WTC11 (cell line): ENCODE measurements at places on chromosomes 13 and 19. TPM values are rescaled to one million over a fixed set of nuclear protein-coding genes. Genes with fewer than 3 reads are reported as not detected.

The IZUMO2 gene
- 1.0 to 3.5 TPM (median 2.4 TPM) in 3 replicates for total RNA-seq

- no peak for DNase-seq
These were observed 46.5 kb downstream of the RFX2 start for GRCh38 chr19:6063576-6064335.

DNA sequence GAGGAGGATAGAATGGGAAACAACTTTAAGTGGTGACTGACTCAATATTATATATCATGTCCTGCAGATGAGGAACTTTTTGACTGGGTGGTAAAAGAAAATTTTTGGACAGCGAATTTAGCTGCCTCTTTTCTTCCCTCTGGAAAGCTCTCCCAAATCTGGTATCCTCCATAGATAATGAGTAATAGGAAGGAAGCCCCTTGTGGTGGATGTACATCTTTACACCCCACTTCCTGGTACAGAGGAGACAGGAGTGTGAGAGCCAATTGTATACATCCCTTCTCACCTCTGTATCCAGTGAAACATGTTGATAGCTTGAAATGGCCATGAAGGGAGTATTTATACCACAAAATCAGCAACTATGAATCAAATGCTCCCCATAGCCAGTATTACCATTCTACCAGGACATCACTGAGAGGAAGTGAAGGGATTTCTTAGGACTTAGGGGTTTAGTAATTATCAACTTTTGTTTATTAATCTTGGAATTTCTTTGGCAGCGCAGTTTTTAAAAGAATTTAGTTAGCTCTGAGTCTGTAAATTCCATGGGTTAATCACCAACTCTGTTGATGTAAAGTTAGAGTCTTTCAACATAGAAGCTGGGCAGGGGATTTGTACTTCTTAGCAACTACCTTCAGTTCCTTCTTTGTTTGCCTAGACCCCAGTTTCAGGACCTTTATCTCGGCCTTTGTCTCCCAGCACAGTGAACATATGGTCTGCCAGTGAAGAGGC is 17.0 kb upstream of the TDRD3 start:
- DNase-seq, result no peak

GRCh38 chr19:39401070-39401548 is 5.5 kb upstream of the ZFP36 start:
- no peak for DNase-seq

GRCh38 chr13:27962982-27963381 is 6.1 kb downstream of the CDX2 start:
- DNase-seq, result no peak

DNA sequence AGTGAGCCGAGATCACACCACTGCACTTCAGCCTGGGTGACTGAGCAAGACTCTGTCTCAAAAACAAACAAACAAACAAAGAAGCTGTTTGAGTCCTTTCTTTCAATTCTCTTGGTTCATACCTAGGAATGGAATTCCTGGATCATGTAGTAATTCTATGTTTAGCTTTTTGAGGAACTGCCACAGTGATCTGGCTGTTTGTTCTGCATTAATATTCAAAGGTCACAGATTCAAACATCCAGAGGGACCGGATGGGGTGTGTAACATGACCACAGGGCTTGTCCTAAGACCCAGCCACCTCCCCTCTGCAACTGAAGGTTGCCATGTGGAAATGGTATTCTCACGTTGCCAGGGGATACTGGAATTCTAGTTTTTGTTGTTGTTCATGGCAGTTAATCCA is 10.2 kb downstream of the COLGALT1 start:
- no peak for DNase-seq

The S1PR4 gene
- total RNA-seq, result 0.27 to 0.37 TPM (median 0.28 TPM) in 3 replicates

The DKKL1 gene
- 2.4 to 3.0 TPM (median 2.9 TPM) in 3 replicates for total RNA-seq

DNA sequence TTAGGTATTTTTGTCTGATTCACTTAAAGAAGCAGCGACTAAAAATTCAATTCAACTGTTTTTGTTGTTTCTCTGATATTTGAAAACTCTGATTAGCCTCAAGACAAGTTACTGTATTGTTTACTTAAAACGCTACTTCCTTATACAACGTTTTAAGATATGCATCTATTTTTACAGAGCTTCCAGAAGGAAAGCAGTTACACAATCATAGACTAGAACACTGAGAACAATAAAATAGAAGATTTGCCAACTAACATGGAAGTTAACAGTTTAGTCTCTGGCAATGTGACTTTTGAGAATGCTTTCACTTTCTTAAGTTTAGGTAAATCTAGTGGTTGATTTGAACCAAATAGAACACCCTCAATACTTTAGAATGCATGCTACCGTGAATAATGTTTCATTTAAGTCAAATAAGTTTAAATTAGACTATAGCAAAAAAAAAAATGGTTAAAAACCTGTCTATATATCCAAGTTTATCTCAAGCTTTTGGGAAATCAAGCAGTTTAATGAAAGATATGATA is 614.8 kb downstream of the DACH1 start:
- no peak for DNase-seq

The ZNF302 gene
- 23.5 to 26.3 TPM (median 24.6 TPM) in 3 replicates for total RNA-seq

- no peak for DNase-seq
These were observed 303.5 kb downstream of the TBC1D4 start for GRCh38 chr13:75178436-75178835.

The KLK3 gene
- 0.13 to 0.25 TPM (median 0.16 TPM) in 3 replicates for total RNA-seq

DNA sequence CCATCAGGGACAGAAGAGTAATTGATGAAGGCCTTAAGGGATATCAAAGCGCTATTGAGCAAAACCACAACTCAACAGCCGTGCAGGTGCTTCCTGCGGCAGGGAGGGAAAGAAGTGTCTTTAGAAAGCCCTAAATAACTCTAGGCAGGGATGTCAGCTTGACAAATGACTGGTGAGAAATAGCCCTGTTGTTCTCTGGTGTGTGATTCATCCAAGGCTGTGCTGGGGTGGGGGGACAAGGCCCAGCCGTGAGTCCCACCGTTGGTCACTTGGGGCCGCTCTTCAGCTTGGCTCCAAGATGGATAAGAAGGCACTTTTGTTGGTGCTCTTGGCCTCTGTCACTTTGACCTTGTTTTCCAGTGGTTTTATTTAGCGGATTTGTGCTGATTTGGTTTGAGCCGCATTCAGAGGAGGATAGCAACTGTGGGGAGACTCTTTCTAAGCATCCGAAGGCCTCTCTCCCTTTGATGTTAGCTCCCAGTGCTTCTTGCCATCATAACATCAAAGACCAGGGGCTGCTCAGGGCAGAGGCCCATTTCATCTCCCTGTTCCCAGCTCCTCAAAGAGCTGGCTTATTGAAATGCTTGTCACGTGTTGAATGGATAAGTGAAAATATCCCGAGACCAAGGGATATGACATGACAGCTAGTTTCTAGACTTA is 130.3 kb upstream of the SERP2 start:
- DNase-seq, result peak; percentile 67

DNA sequence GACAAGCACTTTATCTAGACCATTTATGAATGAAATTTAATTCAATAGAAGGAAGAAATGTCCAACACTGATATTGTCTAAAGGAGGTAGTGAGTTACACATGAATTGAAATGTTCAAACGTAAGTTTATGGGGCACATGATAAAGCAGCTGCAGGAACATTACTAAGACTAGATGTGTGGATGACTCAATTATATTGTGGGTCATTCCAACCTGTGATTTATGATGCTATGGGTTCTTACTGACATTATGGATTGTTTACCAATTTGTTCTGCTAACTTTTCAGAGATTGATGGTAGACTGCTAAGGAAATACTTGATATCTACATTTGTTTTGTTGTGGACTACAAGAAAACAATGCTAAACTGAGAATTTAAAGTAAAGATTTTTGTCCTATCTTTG is 56.1 kb upstream of the ATXN8OS start:
- DNase-seq, result no peak

The CEACAM4 gene
- not detected in 3 replicates for total RNA-seq

The KLK11 gene
- 0.23 to 0.55 TPM (median 0.27 TPM) in 3 replicates for total RNA-seq

The JOSD2 gene
- 4.0 to 4.3 TPM (median 4.0 TPM) in 3 replicates for total RNA-seq

DNA sequence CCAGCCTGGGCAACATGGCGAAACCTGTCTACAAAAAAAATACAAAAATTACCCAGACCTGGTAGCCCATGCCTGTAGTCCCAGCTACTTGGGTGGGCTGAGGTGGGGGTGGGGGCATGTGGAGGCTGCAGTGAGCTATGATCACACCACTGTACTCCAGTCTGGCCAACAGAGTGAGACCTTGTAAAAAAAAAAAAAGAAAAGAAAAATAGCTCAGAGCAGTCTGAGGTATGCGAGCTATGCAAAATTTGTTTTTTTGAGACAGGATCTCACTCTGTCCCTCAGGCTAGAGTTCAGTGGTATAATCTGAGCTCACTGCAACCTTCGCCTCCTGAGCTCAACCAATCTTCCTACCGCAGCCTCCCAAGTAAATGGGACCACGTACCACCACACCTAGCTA is 7.1 kb upstream of the TOMM40 start:
- DNase-seq, result no peak

- DNase-seq, result no peak
These were observed 17.0 kb upstream of the KCNN1 start for GRCh38 chr19:17949956-17950309.

DNA sequence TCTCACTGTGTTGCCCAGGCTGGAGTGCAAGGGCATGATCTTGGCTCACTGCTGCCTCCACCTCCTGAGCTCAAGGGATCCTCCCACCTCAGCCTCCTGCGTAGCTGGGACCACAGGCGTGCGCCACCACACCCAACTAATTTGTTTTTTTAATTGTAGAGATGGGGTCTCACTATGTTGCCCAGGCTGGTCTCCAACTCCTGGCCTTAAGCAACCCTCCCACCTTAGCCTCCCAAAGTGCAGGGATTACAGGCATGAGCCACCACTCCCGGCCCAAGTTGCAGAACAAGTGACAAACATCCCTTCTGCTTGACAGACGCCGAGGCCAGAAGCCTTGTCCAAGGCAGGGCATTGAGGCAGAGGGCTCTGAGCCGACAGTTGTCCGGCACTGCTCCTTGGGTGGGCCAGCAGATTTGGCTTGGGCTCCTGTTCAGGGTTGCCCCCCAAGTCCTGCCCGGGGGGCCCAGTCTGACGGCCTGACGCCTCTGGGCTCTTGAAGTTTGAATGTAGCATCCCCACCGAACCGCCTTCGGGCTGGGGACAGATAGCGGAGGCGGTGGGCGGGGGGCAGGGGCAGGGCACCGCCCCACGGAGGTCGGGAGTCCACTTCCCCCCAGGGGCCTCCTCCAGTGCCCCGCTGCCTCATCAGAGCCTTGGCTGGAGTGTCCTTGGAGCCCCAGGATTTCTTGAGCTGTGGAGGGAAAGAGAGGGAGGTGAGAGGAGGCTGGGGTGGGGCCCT is 5.7 kb upstream of the SPACA4 start:
- DNase-seq, result no peak

The NCAN gene
- total RNA-seq, result 1.9 to 3.0 TPM (median 2.5 TPM) in 3 replicates

GRCh38 chr19:50750010-50750409 is 20.3 kb upstream of the GPR32 start:
- no peak for DNase-seq

DNA sequence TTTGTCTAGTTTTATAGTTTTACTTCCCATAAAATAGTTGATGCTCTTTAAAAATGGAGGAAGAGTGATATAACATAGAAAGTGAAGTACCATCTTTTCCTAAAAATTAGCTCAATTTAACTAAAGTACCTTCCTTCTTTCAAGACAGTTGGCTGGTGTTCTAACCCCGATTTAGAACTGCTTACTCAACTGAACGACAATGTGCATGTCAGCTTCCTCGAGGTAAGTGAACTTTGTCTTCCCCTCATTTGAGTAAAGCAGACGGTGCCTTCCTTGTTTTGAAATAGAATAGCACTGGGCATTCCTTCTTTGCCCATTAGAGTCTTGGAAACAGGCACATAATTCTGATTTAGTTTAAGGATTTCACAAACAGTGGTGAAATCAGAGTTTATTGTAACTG is 1519.2 kb downstream of the EFNB2 start:
- no peak for DNase-seq

The HCN2 gene
- total RNA-seq, result 8.0 to 9.2 TPM (median 8.1 TPM) in 3 replicates

DNA sequence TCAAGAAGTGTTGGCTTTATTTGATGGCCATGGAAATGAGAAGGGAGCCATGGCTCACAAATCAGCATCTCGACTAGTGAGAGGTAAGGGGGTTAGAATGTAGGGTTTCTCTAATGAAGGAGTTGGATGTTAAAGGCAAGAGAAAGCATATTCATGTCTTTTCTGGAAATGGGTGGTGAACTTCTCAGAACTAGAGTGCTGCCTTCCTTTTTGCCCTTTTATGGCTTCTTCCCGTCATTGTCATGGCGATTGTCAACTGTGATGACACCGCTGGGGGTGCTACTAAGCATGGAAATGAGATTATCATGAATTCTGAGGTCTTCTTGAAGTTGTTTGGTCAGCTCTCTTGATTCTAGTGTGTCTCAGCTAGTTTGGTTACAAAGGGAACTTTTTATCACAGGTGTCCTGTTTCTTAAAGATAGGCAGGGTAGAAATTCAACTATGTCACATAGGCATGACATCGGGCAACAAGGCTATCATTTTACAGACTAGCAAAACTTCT is 180.4 kb downstream of the LIG4 start:
- no peak for DNase-seq

The HSD17B14 gene
- 11.4 to 18.2 TPM (median 17.0 TPM) in 3 replicates for total RNA-seq

GRCh38 chr19:16206046-16206605 is 8.4 kb downstream of the AP1M1 start:
- DNase-seq, result peak; percentile 2

GRCh38 chr13:19882231-19882630 is 18.8 kb upstream of the ZMYM5 start:
- DNase-seq, result no peak

GRCh38 chr13:48662226-48662625 is 8.5 kb downstream of the CYSLTR2 start:
- DNase-seq, result no peak

DNA sequence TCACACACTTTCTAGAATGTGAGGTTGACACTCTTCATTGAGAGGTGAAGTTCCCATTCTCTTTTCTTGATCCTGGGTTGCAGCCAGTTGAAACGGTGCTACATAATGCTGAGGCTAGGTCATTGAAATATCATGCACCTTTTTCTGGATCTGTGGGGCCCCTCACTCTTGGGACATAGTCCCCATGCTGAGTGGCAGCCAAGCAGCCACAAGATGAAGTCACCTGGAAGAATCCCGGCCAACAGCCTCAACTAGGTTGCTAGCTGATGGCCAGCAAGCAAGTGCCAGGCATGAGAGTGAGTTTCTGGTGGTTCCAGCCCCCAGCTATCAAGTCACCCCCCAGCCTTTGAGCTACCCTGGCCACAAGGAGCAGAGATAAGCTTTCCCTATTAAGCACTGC is 148.5 kb upstream of the TSHZ3 start:
- no peak for DNase-seq

The PLIN5 gene
- total RNA-seq, result 3.3 to 4.2 TPM (median 3.9 TPM) in 3 replicates

The VSTM2B gene
- total RNA-seq, result 1.7 to 3.2 TPM (median 2.2 TPM) in 3 replicates

The POSTN gene
- 0.60 to 0.76 TPM (median 0.70 TPM) in 3 replicates for total RNA-seq

The SELENOV gene
- 12.6 to 15.4 TPM (median 15.1 TPM) in 3 replicates for total RNA-seq

- peak; percentile 14 for DNase-seq
These were observed 20.5 kb downstream of the DZIP1 start for GRCh38 chr13:95624020-95624419.

- DNase-seq, result peak; percentile 68
These were observed 743 bp downstream of the ACTL9 start for GRCh38 chr19:8697671-8698432.

- no peak for DNase-seq
These were observed 13.1 kb upstream of the WTIP start for GRCh38 chr19:34468409-34468808.

- DNase-seq, result no peak
These were observed 28.2 kb downstream of the IGFL2 start for GRCh38 chr19:46176116-46176860.
